H7 (cell line): ENCODE measurements at places on chromosomes 6 and 20. TPM values are rescaled to one million over a fixed set of nuclear protein-coding genes. Genes with fewer than 3 reads are reported as not detected.

The RIMS4 gene
- total RNA-seq: 2.7 and 3.1 TPM in 2 replicates

The TRIM31 gene
- total RNA-seq: not detected in 2 replicates

The RCAN2 gene
- total RNA-seq: 1.5 and 2.8 TPM in 2 replicates

The IRF4 gene
- 1.1 and 4.8 TPM in 2 replicates for total RNA-seq

DNA sequence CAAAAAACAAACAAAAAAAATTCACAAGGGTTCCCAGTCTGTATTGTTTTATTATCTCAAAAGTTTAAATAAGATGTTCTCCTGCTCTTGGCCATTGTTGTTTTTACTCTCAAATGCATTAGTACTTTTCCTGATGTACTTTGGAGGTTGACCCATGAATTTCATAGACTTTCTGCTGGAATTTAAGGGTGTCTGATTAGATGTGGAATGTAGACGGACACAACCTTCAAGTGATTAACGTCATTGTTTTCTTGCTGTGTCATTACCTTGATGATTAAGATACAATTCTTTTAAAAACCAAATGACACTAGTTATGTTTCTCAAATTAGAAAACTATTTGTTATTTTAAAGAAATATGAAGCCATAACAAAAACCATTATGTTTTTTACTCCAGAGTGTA is 421.4 kb upstream of the RUNX2 start:
- DNase-seq: no peak

DNA sequence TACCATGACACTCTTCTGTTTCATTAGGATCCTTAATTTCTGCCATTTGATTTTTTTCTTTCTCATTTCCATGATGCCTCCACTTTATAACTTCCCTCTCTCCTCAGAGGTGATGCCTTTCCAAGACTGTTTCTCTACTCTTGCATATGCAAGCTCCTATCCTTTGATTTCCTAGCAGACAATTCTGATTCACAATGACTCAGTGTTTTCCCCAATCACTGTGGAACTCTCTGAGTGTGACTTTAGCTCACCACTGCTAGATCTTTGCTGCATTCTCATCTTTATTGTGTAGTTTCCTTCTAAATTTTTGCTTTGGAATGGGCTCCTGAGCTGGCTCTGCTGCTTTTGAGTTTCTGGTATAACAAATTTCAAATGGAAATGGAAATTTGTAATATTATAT is 184.9 kb downstream of the TINAG start:
- no peak for DNase-seq

DNA sequence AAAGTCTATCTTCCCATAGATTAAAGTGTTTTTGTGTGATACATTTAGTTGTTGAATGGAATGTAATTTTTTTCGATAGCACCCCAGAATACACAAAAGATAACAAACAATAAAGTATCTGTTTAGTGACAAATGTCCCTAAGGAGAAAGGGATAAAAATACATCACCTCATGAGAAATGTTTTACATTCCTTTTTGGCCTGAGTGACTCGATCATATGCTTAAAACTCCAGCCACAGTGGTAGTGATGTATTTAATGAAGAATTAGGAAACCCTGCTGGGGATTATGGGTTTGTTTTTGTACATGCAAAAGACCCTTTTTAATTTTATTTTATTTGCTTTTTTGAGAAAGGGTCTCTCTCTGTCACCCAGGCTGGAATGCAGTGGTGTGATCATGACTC is 4.3 kb upstream of the SGK1 start:
- DNase-seq: no peak

DNA sequence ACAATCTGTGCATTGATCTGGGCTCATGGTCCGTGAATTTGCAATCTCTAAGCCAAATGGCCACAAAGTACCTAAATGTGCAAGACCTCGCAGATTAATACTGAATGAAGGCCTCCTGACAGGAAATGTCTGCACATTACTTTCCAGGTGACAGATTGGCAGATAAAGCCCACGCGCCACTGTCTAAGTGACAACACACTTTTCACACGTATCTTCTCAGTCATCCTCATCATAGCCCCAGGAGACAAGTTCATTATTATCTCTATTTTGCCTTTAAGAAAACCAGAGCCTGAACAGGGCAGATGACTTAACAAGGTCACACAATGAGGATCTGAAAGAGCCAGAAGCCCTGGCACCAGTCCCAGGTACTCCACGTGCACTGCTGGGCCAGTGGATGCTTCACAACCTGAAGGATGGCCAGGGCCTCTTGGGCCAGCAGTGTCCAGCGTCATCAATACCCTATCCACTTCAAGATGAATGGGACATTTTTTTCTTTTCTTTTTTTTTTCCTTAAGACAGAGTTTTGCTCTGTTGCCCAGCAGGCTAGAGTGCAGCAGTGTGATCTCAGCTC is 266.3 kb downstream of the PTPRT start:
- no peak for DNase-seq

- DNase-seq: no peak
Observed at GRCh38 chr6:154113392-154113791, 74.4 kb downstream of the OPRM1 start.

- no peak for DNase-seq
Observed at GRCh38 chr6:28682542-28682941, 156.9 kb downstream of the GPX5 start.
